NCI-H510A (cell line): ENCODE measurements at places on chromosomes 11 and 22.

DNA sequence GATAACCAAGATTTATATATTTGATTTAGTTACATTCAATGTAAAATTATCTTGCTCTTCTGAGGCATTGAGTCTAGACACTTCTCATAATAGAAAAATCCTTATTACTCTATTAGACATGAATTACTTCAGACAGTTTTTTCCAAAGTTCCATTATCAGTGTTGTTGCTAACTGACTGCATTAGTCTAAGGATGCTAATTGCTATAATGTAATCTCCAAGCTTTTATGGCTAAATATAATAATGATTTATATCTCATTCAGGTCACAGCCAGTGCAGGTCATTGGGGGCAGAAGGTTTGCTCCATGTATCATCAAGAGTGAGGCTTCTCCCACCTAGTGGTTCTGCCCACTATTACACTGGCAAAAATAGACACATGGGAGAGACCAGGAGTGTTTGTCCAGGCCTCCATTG, 377.2 kb upstream of the DDI1 start:
- DNase-seq, result no peak

- DNase-seq, result no peak
Observed at GRCh38 chr22:24181996-24182899, 961 bp downstream of the SUSD2 start.

GRCh38 chr11:108606070-108606469, 12.5 kb upstream of the EXPH5 start:
- no peak for DNase-seq

DNA sequence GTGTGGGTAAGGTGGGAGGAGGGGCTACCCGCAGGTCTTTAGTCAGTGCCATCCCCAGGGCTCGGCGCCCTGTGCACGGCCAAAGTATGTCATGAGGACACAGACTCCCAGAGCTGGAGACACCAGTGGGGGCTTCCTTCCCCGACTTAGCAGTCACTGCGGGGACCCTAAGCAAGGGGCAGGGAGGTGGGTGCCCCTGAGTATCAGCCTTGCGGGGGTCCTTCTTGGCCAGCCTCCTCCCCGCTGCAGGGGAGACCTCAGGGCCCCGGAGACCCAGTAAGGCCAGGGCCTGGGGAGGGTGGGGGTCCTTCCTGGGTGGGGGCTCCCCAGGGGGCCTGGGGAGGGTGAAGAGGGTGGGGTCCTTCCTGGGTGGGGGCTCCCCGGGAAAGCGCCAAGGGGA, 673.8 kb downstream of the BRD1 start:
- DNase-seq, result no peak

- DNase-seq, result no peak
Observed at GRCh38 chr11:134260503-134260902, 7.1 kb downstream of the ACAD8 start.

- DNase-seq, result no peak
Observed at GRCh38 chr22:39671936-39672335, 101.4 kb downstream of the CACNA1I start.

DNA sequence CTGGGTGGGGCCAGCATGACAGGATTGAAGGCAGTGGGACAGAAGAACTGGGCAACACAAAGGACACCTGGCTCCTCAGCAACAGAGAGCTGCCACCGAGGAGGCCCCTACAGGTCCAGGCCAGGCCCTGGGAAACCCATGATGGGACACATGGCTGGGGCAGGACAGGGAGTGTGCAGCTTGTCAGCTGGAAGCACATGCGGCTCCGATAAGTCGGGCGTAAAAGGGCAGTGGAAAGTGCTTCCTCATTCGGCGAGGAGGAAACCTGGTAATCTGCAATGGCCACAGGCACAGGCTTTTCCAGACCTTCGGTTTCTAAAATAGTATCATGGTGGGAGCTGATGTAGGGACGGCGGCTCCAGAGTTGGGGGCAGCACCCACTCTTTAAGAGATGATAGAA, 16.5 kb downstream of the GNAZ start:
- no peak for DNase-seq
